ENCODE measurements at places on chromosomes 4 and X.

DNA sequence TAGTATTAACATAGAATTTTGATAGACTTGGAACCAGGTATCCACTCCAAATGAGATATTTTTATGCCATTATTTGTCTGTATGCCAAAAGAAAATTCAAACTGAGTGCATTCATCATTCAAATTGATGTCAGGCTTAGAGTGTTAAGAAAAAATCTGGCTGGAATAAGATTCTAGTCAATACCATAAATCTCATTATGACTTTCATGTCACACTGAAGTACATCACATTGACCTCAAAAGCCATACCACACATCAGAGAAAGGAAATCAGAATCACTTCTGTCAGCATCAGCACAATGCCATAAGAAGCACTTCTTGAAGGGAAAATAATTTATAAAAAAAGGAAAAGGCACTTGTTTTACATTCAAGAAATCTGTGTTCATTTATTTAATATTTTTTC, 119.0 kb upstream of the BMP3 start:
- DNase-seq: no peak

GRCh38 chrX:134315866-134316265, 78.9 kb downstream of the CCDC160 start:
- DNase-seq: no peak

DNA sequence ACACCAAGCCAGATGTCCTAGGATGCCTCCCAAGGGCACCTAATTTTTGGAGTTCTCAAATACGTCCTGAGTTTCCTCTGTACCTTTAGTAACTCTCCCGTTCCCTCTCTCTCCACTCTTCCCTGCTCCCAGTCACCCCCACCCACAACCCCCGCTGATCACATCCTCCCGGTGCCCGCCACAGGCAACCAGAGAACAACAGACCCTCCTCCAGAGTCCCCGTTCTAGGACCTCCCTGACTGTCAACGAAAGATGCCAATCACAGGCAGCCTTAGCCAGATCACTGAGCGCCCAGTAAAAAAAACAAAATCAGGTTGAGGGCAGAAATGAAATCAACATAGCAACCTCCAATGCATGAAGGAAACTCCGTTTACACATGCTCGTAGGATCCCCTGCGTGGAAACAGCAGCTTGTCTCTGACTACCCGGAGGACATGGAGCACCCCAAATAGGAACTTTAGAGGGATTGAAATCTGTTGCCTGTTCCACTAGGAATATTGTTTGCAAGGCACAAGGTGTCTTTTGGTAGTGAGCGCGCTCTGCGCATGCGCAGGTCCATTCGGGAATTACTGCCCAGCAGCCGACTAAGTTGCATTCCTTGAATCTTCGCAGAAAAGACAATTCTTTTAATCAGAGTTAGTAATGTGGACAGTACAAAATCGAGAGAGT, at the start of gene GABRB1:
GABRB1 (plus strand) TSS at position 557 of the 668 bp plus-strand sequence.
- DNase-seq: peak; percentile 21

- DNase-seq: no peak
Observed at GRCh38 chr4:177023951-177024350, 231.2 kb upstream of the VEGFC start.

- no peak for DNase-seq
Observed at GRCh38 chr4:61152433-61152832, 47.7 kb upstream of the ADGRL3 start.

DNA sequence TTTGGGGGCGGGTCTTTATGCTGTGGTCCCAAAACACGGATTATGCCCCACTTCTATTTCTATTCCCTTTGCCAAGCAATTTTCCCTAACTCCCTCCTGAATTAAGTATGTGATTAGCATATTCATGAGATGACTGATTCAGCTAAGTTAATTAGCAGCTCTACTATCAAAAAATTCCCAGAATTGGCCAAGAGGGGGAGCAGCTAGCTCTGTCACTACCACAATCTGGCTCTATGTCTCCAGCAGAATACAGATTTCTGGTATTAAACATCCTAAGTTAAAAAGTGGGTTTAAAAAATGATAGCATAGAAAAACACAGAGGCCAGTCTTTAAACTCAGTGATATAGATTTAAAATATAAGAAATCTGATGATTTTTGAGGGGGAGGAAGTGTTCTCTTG, 80.3 kb downstream of the GPC4 start:
- peak; percentile 17 for DNase-seq

GRCh38 chrX:12843061-12843667, 23.7 kb upstream of the TLR7 start:
- DNase-seq: no peak

GRCh38 chr4:20829617-20830357, 129.5 kb downstream of the PACRGL start:
- DNase-seq: no peak

DNA sequence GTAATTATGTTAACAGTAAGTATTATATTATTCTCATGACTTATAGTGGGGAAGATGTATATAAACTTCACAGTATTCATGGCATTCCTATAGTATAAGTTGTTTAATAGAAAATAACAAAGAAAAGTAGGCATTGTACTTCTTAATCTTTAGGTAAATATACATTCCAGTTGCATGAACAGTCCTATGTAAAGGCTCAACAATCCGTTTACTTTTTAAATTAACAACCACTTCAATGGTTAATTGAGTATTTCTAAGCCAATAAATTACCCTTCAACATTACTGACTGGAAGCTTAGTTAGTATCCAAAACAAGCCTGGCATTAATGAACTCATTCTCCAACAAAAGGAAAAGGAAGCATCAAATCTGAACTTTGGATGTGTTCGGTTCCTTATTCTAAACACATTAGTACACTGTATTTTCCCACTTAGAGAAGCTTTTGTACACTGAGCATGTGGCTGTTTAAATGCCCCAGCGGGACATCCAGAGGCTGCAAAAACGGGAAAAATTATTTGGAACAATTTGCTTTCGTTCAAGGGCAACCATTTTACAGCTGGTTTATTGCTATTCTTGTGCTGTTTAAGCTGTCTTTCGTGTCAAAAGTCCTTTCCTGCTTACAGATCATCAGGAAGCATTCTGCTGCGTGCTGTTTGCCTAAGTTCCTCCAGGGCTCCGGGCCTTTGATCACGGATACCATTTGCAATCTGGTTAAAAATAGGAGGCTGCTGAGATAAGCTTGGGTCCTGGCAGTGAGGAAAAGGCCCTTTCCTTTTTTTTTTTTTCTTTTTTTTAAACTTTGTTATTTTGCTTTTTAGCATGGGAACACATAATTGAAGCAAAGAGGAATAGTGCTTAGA, 460.3 kb downstream of the SPRY1 start:
- DNase-seq: no peak

- DNase-seq: no peak
Observed at GRCh38 chr4:5409237-5409636, 299.1 kb downstream of the EVC2 start.

DNA sequence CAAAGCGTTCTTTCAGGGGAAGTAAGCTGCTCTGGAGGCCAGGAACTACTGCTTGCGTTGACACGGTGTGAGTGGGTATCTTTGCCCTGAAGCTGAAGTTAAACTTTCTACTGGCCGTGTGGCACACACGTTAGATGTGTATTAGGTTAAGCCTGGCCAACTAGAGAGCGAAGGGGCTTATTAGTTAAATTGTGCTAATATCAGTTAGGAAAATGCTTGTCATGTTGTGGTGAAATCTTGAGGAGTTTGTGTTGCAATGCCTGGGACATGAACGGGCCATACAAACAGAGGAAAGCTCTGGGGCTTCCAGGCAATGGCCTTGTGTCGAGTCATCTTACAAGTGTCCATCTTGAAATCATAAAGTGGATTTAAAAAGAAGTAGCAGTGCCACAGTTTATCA, 62.6 kb downstream of the NSUN7 start:
- no peak for DNase-seq

GRCh38 chr4:162803378-162803777, 363.3 kb downstream of the NAF1 start:
- DNase-seq: no peak

GRCh38 chrX:97524340-97524739, 640.6 kb downstream of the RPA4 start:
- DNase-seq: no peak

- no peak for DNase-seq
Observed at GRCh38 chr4:71449040-71449439, 110.2 kb downstream of the SLC4A4 start.

DNA sequence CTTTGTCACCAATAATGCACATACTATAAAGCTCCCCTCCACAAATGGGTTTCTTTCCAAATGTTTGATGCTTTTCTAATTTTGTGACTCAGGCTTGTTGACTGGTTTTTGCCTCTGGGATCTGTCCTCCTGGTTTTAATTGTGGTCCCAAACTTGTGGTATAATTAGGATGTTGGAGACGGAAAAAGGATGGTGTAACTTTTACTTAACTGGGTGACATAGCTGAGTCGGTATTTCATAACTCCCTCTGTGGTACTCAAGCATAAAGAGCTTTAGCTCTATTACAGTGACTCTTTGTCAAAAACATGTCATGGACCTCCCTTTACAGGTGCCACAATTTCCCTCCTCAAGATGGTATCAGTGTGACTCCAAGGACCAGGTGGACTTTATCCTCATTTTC, 119.7 kb upstream of the RBPJ start:
- DNase-seq: no peak

DNA sequence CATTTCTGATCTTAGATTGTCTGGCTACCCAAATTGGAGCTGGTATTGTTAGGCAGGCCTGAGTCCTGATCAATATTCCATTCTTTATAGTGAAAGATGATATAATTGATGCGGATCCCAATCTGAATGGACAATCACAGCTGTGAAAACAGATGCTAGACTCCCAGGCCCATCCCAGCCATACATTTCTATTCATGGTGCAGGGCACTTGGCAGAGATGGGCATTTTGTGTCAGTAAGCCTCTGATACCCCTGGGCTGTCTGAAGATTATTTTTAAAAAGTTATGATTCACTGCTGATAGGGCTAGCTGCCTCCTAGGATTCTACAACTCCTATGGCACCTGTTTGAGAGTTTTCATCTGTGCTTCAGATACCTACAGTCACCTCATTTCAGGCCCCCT, 61.2 kb upstream of the TSPAN7 start:
- DNase-seq: no peak

GRCh38 chr4:88382621-88383020, 4.0 kb downstream of the HERC6 start:
- no peak for DNase-seq

- DNase-seq: no peak
Observed at GRCh38 chr4:8646296-8647093, 53.9 kb downstream of the CPZ start.

GRCh38 chr4:159248384-159249178, 145.7 kb downstream of the RAPGEF2 start:
- peak; percentile 54 for DNase-seq

DNA sequence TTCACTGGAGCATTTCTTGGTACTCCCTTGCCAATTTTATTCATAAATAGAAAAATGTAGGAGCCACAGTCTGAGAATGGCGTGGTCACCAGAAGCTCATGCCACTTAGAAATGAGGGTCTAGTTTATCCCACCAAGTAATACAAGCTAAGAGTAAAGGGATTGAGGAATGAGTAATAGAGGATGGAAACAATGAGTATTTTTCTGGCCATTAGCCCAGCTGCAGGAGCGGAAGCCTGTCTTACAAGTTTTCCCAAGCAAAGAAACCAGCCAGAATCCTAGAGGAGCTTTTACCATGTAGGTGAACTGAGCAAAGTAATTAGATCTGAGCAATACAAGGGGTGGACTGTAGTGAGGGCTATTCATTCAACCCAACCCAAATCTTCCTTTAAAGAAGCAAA, 160.7 kb upstream of the NPY2R start:
- no peak for DNase-seq

GRCh38 chr4:115780835-115781234, 667.4 kb upstream of the NDST4 start:
- no peak for DNase-seq

GRCh38 chrX:111490688-111491087, 20.8 kb upstream of the SERTM2 start:
- no peak for DNase-seq

DNA sequence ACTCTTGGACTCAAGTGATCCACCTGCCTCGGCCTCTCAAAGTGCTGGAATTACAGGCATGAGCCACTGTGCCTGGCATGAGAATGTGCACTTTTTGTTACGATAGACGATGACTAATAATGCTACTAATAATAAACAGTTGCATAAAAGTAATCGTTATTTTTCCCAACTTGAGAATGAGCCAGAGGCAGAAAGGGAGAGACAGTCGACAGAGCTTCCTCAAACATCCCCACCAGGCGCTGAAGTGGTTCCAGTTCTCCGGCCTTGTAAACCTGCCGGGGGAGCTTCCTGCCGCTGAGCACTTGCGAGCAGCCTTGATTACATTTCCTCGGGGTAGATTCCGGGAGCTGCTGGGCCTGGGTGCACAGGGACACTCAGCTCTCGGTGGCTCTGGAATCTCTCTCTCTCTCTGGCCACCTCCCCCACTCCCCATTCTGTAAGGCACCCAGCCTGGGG, 8.9 kb upstream of the HTRA3 start:
- no peak for DNase-seq

- DNase-seq: no peak
Observed at GRCh38 chr4:122131562-122132157, 20.5 kb upstream of the BLTP1 start.

DNA sequence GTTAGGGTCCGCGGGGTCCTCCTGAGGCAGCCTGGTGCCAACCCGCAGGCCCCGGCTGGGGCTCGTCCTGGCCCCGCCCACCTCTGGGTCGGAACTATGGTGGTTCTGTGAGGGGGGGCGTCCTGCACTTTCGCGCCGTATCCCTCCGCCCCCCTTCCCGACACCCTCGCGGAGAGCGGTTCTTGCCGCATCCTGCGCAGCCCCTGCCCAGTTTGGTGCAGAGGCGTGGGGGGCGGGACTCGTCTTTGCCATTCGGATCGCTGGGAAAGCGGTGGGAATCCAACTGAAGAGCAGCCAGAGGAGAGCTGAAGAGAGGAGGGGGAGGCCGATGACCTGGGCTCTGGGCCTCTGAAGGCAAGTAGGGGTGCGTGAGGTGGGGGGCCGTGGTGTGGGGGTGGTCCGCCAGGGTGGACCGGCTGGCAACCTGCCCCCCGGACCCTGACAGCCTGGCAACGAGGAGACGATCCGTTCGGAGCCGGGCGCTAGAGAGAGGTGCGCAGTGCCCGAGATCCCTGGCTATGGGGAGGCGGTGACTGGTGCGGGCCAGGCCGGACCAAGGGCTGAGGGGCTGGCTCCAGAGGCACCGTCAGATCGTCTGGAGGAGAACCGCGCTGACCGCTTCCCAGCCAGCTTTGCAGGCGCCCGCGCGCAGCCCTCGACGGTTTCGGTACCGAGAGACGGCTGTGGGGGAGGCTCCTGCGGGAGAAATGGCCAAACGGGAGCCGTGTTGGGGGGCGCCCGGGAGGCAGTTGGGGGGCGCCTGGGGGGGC, at the start of gene GPRASP1:
GPRASP1 (plus strand) TSS at position 242 of the 770 bp plus-strand sequence. CDS start 2,431 bp downstream, outside the sequence.
- peak; percentile 10 for DNase-seq

GRCh38 chrX:29241809-29242208, 654.6 kb downstream of the IL1RAPL1 start:
- DNase-seq: no peak

DNA sequence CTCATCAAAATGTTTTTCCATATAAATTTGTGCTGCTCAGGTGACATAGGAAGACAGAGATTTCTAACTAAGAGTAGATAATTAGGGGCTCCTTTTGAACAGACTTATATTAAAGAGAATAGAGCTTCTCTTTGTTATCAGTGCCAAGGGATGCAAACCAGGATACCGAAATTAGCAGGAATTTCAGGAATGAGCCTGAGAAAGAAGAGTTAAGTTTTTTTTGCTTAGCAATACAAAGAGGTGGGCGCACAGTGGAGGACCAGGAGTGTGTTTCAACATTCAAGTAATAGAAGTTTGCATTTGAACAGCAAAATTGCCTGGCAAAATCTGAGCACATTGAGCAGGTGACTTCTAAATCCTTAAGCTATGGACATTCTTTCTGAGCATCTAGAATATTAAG, 541.3 kb downstream of the GBA3 start:
- no peak for DNase-seq
